HT1080 (cell line): ENCODE measurements at places on chromosomes 5 and 9.
A peak's percentile ranks its signal among the peaks of the same experiment; 100 is the strongest.

DNA sequence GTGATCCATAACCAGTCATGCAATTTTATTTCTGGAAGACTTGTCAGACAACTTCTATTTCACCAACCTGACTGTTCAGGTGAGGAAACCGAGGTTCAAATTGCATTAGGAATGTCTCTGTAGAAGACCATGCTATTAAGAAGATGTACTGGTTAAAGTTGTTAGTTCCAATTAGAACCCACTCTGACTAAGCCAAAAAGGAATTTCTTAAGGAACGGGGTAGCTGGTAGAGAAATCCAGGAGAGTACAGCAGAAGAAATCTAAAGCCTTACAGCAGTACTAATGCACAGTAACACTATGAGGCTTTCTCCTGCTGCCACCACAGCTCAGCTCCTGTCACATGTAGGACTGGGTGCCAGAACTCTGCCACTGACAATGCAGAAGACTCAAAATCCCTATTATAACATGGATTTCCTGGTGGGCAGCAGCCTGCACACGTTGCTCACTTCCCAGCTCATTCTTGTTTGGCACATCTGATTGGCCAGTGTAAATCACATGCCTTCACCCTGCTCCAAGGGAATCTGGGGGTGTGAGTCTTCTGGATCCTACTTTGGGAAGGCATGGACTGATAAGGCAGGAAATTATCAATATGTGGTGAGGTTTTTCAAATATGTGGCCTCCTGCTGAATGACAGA is 37.1 kb downstream of the CAST start:
- DNase-seq, result peak; percentile 18

DNA sequence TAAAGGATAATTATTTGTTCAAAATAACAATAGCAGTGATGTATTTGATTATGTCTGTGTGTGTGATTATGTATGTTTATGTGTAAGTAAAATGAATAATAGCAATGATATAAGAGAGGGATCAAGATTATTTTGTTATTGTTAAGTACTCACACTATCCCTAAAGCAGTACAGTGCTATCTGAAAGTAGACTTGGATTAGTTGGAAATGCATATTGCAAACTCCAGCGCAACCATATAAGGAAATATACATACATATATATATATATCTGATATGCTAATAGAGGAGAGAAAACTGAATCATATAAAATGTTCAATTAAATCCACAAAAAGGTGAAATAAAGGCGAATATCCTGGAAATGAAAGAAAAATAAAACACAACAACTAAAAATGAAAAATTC is 268.4 kb downstream of the HINT1 start:
- DNase-seq, result no peak

- DNase-seq, result peak; percentile 89
These were observed 131.9 kb upstream of the ANKH start for GRCh38 chr5:15003511-15003920.

- DNase-seq, result peak; percentile 95
These were observed 230.3 kb downstream of the AUH start for GRCh38 chr9:91131433-91131839.

DNA sequence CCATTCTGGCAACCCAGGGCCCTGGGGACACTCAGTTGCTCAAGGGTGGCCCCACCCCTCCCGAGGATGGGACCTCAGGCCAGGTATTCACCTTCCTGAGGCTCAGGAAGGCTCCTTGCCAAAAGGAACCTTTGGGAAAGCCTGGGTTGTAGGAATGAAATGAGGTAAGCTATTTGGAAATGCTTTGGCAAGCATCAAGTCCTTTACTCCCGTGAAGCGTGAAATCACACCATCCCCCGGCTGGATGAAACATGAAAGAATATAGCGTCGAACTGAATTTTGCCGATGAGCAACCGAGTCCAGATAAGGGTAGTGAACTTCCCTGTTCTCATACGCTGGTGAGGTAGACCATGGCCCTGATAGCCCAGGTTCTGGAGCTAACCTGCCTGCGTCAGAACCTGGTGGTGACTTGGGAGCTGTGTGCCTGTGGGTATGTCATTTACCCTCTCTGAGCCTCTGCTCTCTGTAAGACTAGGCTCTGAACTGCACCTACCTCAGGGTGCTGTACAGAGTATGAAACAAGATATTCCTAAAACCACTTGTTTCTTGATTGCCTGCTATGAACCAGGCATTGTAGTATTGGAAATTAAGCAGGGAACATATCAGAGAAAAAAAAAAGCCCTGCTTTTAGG is 105.3 kb upstream of the BOD1 start:
- no peak for DNase-seq

- DNase-seq, result peak; percentile 36
These were observed 4.8 kb downstream of the GLIPR2 start for GRCh38 chr9:36141288-36141687.

GRCh38 chr9:88593537-88594185 is 58.7 kb downstream of the NXNL2 start:
- peak; percentile 37 for DNase-seq

- DNase-seq, result peak; percentile 94
These were observed 68.8 kb downstream of the KIF4B start for GRCh38 chr5:155082401-155082800.

DNA sequence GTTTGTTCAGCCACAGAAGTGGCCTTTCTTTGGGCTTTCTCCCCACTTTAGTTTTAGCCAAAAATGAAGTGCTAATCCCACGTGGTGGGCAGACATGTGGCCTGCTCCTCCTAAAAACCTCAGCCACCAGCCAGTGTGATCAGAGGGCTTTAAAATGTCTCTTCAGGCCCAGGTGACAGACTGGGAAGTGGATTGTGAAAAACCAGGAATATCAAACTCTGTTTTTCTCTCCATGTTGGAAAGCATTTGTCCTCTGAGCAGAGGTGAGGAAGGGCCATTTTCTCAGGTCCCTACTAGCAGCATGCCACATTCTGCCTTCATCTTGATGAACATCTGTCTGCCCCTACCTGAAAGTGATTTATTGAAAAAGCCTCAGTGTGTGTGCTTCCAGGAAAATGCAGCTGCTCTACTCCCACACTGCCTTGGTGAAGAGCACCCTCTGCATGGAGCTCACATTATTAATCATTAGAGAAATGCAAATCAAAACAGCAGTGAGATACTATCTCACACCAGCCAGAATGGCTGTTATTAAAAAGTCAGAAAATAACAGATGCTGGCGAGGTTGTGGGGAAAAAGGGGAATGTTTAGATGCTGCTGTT is 181.2 kb upstream of the DMAC1 start:
- DNase-seq, result no peak
